ENCODE measurements at places on chromosomes 16 and 17.

DNA sequence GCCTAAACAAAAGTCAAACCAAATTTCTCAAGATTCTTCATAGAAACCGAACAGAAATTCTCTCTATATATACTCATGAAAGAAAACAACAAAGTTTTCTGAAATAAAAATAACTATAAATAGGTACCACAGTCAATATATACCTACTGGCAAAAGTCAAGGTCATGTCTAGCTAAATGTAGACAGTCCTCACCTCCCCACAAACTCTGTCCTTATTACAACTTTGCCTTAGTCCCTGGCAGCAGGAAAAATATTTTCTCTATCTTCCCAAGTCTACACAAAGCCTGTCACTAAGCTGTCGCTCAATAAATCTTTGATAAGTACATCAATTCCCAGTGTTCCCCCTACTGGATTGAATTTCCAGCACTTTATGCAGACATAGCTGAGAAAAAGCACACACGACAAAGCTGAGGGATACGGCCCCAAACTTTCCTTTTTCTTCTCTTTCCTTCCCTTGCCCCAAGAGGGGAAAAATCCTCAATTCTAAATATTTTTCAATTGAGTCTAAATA is 2.7 kb downstream of the CFAP20 start:
- DNase-seq: no peak

GRCh38 chr17:40464392-40464855 is 21.2 kb downstream of the IGFBP4 start:
- no peak for DNase-seq

- DNase-seq: no peak
Observed at GRCh38 chr16:24635900-24636610, 93.4 kb upstream of the TNRC6A start.

DNA sequence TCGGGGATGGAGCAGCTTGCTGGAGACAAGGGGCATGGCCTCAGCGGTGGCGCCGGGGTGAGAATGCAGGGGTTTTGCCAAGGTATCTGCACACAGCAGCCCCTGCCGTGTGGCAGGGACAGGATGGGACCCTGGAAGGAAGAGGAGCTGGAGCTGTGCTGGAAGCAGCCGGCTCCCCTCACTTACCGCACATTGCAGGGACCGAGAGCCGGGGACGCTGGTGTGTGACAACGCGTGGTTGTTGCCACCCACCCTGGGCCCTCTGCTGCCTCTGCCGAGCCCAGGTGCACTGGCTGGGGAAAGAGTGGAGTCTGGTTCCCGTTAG is 3.0 kb downstream of the NUBP2 start:
- DNase-seq: no peak

- no peak for DNase-seq
Observed at GRCh38 chr17:55735731-55736405, 13.2 kb upstream of the TMEM100 start.

GRCh38 chr17:30454635-30455034 is 22.6 kb upstream of the GOSR1 start:
- no peak for DNase-seq

DNA sequence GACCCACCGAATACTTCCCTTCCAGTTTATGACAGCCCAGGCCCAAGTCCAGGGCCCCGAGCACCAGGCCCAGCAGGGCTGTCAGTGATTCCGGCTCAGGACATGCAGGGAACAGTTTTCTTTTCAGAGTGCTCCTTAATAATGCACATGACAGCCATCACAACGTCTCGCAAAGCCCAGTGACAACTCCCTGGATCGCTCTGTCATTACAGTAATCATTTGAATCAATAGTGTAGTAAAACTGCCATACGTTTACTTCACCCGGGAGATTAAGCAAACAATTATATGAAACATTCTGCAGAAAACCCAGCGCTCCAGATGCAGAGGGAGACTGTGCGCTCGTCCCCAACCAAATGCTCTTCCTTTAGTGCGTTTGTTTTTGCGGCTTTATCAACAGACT is 162.6 kb upstream of the CDH13 start:
- DNase-seq: no peak

DNA sequence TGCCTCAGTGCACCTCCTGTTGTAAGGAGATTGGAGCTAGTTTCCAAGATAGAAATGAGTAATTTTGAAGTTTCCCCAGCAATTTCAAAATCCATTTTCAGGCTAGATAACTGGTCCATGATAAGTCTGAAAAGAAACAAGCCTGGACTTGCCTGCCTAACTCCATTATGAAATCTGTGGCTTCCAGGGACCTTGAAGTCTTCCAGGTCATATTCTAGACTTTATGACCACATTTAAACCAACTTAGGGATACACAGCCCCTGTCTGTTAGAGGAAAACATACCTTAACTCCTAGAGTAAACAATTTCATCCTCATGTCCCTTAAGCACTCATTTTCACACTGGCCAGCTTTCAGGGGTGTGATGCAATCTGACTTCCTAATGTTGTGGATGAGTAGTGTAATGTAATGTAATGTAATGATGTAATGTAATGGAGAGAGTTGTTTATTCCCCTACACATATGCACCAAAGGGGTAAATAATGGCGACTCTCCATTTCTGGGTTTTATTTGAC is 96.7 kb upstream of the FAM20A start:
- DNase-seq: no peak

DNA sequence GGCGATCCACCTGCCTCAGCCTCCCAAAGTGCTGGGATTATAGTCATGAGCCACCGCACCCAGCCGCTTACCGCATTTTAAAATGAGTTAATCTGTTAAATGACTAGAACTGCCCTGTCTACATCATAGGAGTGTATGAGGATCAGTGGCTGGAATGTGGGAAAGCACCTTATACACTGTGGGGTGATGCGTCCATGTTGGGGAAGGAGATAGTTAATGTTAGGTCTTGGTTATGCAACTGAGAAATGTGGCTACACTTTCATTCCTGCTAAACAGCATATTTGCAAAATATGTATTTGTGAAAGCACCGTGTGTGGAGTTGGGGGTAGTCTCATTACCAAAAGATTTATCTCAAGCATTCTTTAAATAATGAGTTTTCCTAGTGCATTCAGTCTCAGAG is 107.6 kb downstream of the SPACA3 start:
- no peak for DNase-seq

DNA sequence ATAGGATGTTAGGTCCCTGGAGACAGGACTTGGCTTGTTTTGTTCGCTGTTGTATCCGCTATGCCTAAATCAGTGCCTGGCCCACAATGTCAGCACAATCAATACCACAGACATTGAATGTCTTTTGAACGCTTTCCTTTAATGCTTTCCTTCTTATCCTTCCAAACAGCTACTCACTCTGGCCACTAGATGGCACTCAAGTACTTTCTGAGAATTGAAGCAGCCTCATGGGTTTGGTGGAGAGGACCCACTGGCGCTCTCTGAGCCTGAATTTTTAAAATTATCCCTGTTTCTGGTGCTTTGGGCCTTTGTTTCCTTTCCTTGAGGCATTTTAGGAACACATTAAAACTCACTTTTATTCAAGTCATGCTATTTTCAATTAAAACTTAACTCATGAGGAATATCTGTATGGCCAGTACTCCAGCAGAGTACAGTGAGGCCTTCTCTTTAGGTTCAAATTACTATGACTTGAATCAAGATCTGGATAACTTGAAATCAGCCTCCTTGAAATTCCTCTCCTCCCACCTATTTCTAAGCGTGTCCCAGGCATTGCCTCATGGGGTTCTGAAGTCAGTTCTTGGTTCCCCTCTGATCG is 3.2 kb upstream of the NLRP1 start:
- DNase-seq: no peak

DNA sequence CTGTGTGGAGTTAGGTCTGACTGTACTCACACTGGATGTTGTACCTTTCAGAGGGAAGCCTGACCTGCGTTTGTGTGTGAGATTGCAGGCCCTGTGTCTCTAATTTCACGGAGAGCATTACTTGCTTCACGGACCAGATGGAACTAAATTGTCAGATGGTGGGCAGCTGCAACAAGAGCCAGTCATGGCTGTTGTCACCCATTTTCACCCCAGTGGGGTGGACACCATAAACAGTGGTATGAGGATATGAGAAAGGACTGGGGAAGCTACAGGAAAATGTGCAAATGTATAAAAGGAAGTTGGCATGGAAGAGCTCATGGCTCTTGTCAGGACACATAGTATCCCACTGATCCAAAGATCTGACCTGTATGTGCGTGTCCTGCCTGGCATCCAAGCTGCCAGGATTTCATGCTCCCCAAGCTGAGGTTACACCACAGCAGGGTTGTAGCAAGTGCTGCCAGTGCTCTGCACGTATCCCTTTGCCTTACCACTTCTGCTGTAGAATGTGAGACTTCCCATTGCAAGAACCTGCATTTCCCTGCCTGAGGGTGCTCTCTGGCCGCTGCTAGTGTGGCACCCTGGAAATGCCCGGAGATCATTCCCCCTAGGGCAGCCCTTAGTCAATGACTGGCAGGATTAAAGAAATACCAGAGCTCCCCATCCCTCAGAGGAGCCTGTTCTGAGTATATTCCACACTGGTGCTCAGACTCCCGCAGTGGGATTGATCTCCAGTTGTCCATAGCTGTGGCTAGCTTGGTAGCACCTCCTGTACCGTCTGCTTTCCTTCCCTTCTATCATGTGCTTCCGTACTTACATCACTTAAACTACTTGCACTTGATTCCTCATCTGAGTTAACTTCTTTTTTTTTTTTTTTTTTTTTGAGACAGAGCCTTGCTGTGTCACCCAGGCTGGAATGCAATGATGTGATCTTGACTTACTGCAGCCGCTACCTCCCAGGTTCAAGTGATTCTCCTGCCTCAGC is 70.4 kb upstream of the TANC2 start:
- no peak for DNase-seq

DNA sequence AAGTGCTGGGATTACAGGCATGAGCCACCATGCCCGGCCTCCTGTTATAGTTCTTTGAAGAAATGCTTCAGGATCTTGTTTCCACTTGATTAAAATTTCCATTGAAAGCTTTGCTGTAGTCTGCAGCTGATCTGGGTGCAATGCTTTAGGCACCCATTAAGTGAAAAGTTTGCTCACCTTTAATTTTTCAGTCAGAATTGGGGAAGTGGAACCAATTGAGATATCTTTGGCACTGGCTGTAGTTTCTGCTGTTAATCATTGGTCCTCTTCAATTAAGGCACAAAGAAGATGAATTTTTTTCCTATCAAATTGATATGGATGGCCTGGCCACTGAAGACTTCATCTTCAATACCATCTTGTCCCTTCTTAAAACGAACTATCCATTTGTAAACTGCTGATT is 336.1 kb upstream of the TBX2 start:
- DNase-seq: no peak

DNA sequence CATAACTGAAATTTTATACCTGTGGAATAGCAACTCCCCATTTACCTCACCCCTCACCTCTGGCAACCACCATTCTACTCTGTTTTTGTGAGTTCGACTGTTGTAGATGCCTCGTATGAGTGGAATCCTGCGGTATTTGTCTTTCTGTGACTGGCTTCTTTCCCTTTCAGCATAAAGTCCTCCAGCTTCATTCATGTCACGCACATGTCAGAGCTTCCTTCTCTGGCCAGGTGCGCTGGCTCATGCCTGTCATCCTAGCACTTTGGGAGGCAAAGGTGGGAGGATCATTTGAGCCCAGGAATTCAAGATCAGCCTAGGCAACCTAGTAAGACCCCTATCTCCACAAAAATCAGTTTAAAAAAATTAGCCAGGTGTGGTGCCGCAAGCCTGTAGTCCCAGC is 278.4 kb downstream of the PARN start:
- no peak for DNase-seq

DNA sequence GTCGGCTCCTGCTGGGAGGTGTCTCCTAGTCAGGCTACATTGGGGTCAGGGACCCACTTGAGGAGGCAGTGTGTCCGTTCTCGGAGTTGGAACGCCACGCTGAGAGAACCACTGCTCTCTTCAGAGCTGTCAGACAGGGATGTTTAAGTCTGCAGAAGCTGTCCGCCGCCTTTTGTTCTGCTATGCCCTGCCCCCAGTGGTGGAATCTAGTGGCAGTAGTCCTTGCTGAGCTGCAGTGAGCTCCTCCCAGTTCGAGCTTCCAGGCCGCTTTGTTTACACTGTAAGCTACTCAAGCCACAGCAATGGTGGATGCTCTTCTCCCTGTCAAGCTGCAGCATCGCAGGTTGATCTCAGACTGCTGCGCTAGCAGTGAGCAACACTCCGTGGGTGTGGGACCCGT is 36.0 kb downstream of the ITFG1 start:
- DNase-seq: no peak

GRCh38 chr17:47883589-47884426 is 12.2 kb upstream of the SP2 start:
- DNase-seq: no peak

DNA sequence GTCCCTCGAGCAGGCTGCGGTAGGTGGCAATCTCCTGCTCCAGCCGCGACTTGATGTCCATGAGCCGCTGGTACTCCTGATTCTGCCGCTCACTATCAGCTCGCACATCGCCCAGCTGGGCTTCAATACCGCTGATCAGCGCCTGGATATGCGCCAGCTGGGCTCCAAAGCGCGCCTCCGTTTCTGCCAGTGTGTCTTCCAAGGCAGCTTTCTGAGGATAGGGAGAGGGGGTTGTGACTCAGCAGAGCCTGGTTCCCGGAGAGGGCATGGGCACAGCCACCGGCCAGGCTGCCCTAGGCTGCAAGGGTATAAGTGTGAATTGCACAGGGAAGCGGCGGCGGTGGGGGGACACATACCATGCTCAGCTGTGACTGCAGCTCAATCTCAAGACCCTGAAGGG is 4.3 kb downstream of the KRT19 start:
- DNase-seq: no peak

DNA sequence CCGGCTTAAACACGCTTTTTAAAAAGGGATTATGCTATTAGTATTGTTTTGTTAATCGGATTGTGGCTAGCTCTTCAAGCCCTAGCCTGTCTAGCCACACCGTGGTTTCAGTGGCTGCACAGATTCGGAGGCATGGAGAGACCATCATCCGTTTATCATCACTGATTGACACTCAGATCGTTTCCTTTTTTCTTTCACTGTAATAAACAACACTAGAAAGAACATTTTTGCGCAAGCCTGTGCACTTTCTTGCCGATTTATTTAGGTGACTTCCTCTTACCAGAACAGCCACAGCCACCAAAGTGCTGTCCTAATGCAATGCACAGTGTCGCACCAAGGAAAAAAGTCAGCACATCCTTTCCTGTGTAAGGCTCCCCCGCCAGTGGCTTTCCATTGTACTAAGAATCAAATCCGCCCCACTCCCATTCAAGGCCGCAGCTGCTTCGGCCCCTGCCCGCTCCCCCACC is 78.2 kb downstream of the CRISPLD2 start:
- DNase-seq: no peak

- no peak for DNase-seq
Observed at GRCh38 chr17:43911904-43912303, 4.6 kb upstream of the MPP2 start.
